COR-L47 (cell line): ENCODE measurements at places on chromosomes 13 and 19.
A peak's percentile ranks its signal among the peaks of the same experiment; 100 is the strongest.

- no peak for DNase-seq
Measured at GRCh38 chr13:33110386-33110712, 94.1 kb downstream of the KL start.

DNA sequence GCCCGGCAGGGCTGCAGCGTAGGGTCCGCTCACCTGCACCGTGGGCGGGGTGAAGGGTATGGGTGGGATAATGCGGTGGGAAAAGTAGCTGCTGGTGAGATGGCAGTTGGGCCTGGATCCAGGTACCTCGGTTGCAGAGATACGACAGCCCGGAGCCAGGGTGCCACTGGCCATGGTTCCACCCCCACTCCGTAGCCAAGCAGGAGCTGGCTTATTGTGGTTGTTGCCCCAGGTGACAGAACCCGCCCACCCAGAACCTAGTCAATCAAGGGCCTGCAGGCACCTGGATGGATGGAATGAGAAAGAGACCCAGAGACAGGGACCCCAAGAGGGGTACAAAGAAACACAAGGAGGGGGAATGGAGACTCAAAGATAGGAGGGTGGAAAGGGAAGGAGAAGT lies 3.5 kb upstream of the LHB start:
- no peak for DNase-seq

- no peak for DNase-seq
Measured at GRCh38 chr13:50244713-50245574, 229.7 kb downstream of the KCNRG start.

DNA sequence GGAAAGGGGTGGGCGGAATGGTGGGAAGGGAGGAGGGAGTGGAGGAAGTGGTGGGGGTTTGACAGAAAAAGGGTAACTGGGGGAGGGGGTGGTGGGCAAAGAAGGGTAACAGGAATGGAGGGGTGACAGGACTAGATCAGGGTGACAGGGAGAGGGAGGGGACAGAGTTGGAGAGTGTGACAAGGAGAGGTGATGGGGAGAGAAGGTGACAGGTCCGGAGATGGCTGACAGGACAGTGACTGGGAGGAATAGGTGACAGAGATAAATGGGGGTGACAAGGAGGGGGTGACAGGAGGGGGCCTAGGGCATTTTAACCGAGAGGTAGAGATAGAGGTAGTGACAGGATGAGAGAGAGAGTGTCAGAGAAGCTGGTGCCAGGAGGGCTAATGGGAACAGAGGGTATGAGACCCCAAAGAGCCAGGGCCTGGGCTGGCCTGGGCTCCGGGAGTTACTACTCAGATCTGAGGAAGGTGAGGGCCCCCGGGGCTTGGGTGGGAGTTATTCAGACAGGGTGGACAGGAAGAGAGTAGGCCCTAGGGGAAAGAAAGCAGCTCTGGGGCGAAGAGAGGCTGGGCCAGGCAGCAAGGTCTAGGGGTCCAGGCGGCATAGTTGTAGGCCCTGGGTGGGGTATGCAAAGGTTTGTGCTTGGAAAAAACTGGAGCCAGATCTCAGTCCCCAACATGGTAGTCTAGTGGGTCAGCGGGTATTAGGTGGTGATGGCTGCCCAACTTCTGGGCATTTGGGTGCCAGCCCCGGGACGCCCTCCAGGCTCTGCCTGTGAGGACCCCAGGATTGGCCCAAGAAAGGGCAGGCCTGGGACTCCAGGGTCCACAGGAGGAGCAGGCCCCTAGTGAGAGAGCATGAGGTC lies 660 bp downstream of the CIC start:
- DNase-seq, result no peak

GRCh38 chr19:4676955-4677731 lies 7.0 kb upstream of the MYDGF start:
- DNase-seq, result peak; percentile 46

DNA sequence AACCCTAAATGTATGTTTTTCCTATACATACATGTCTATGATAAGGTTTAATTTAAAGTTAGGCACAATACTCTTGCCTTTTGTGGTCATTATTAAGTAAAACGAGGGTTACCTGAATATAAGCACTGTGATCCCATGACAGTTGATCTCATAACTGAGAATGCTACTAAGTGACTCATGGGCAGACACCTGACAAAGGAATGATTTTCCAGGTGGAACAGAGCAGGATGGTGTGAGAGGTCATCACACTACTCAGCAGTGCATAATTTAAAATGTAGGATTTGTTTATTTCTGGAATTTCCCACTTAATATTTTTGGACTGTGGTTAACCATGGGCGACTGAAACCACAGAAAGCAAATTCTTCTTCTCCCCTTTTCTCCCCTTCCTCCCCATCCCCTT lies 178.9 kb downstream of the UGGT2 start:
- DNase-seq, result no peak
